HCT116 (cell line): ENCODE measurements at places on chromosomes 2 and 18. TPM values are rescaled to one million over a fixed set of nuclear protein-coding genes. Genes with fewer than 3 reads are reported as not detected.
A peak's percentile ranks its signal among the peaks of the same experiment; 100 is the strongest.

The NYAP2 gene
- total RNA-seq: not detected

The TUBB6 gene
- 87.4 TPM for total RNA-seq

The GREB1 gene
- total RNA-seq: 6.2 TPM

The TEKT4 gene
- total RNA-seq: not detected

The IL36A gene
- not detected for total RNA-seq

The COL3A1 gene
- total RNA-seq: 1.0 TPM

DNA sequence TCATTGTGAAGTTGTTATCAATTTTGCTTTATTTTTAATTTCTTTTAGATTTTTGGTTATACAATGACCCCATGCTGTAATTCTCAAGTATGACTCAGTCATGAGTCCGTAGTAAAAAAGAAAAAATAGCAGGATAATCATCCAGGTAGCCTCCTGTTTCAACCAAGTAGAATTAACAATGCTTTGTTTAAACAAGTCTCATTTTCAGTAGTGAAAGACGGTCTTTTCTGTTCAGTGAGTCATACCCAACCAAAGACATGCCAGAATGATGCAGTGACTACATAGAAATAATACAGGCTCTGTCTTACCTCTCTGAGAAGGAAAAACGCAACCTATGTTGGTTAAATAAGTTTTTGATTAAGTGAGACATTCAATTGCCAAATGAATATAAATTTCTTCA is 67.8 kb upstream of the DSC1 start:
- H3K4me1 ChIP-seq: peaks cover 30% of the 10 kb centered on the region
- DNase-seq: peak; percentile 89
- no peaks in the 10 kb centered on the region for H3K36me3 ChIP-seq
- H3K4me3 ChIP-seq: peak overlapping the region; percentile 41
- peak overlapping the region; percentile 39; the same call in 1 of the 2 replicates for H3K27ac ChIP-seq

GRCh38 chr18:49048396-49049020 is 97.7 kb upstream of the SMAD7 start:
- no peak for DNase-seq
- H3K27me3 ChIP-seq: no peaks in the 10 kb centered on the region
- no peak overlapping the region for H3K27ac ChIP-seq
- no peaks in the 10 kb centered on the region for H3K36me3 ChIP-seq
- H3K4me1 ChIP-seq: no peaks in the 10 kb centered on the region
- no peak overlapping the region for H3K4me3 ChIP-seq

DNA sequence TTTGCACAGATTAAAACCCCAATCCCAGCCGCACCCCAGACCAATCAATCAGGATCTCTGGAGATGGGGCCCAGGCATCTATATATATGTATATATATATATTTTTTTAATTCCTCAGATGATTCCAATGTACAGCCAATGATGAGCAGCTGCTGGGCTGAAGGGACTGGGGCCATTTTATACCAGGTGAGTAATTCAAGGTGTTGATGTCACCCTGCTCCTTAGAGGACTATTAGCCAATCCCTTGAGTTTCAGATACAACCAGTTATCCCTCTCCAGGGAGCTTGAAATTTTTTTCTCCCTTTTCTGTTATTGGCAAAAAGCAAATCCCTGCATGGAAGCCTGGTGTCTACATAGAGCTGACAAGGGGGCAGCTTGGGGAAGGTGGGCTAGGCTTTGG is 59.8 kb downstream of the MCFD2 start:
- H3K27me3 ChIP-seq: no peaks in the 10 kb centered on the region
- no peak for DNase-seq
- peaks cover 36% of the 10 kb centered on the region for H3K4me1 ChIP-seq

DNA sequence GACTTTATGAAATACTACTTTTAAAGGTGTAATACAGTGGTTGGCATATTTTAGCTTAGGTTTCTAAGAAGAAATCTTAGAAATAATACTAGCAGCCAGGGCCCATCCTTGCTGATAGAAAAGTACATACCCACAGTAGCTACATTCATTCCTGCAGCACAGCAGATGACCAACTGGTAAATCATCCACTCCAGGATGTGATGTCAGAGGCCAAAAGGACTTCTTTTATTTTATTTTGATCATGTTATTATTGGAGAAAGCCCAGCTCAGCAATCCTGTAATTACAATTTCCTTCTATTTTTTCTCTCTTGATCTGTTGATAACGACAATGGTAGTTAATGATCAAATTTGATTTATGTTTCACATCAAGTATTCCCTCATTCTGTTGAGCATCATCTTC is 18.0 kb upstream of the TTN start:
- no peaks in the 10 kb centered on the region for H3K36me3 ChIP-seq
- DNase-seq: no peak
- no peak overlapping the region for H3K27ac ChIP-seq

DNA sequence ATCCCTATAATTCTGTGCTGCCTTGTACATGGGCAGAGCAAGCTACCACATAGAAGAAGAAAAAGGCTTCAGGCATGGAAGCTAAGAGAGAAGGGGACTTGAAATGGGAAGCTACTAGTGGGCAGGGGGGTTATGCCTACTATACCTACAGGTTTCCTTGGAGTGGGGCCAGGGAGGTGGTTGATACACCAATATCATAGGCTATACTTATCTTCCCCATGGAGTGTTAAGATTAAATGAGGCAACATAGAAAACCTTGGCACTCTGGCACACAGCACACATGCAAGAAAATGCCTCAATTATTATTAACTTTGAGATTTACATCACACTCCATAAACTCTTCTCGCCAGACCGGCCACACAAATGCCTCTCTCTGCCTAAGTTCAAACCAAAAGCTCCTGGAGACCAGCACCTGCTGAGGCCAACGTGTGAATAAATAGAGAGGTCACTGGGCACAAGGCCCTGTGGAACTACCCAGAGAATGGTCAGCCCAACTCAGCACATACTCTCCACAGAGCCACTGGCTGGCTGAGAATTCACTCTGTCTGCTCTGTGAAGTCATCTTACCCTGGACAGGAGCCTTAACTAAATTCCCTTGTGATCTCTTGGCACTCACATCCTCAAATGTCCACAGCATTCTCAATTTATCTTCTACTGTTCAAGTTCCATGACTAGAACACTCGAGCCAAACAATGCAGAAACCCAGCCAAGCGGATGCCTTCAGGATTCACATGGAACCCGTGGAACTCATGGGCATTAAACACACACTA is 498.7 kb downstream of the BCL11A start:
- no peak for DNase-seq
- no peak overlapping the region for H3K4me3 ChIP-seq
- no peaks in the 10 kb centered on the region for H3K4me1 ChIP-seq
- H3K27me3 ChIP-seq: no peaks in the 10 kb centered on the region
- no peaks in the 10 kb centered on the region for H3K36me3 ChIP-seq

GRCh38 chr18:332721-333510 is 65.1 kb upstream of the THOC1 start:
- H3K36me3 ChIP-seq: no peaks in the 10 kb centered on the region
- H3K27ac ChIP-seq: no peak overlapping the region
- no peak overlapping the region for H3K4me3 ChIP-seq

DNA sequence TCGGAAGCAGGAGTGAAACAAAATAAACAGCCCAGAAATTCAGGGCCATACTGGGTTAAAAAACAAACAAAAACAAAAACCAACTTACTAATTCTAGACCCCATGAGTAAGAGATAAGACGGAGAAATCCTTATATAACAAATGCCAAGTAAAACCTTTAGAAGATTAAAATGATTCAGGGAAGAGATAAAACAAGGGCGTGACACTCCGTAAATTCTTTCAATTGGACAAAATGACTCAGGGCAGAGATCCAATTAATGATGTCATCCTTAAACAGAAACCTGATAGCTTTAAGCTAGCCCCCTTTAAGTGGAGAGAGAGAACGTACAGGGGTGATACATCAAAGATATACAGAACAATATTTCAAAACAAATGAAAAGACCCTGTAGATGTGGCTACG is 317.4 kb downstream of the NBAS start:
- no peak for DNase-seq
- H3K4me3 ChIP-seq: no peak overlapping the region

- DNase-seq: no peak
- peaks cover 8% of the 10 kb centered on the region; the same call in 1 of the 2 replicates for H3K27me3 ChIP-seq
- no peak overlapping the region for H3K4me3 ChIP-seq
- no peak overlapping the region for H3K27ac ChIP-seq
- no peaks in the 10 kb centered on the region for H3K4me1 ChIP-seq
These were observed 754.4 kb downstream of the ADCYAP1 start for GRCh38 chr18:1658908-1659566.

DNA sequence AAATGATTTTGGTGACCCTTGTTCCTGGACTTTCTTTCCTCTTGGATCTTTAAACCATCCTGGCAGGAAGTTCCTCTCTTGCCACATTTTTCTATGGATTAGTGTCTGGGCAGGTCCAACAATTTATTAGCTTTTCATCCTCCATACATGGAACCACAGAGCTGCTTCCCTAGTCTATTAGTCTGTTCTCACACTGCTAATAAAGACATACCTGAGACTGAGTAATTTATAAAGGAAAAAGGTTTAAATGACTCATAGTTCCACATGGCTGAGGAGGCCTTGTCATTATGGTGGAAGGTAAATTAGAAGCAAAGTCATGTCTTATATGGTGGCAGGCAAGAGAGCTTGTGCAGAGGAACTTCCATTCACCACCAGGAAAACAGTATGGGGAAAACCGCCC is 122.9 kb downstream of the DDX1 start:
- H3K4me3 ChIP-seq: no peak overlapping the region
- H3K36me3 ChIP-seq: no peaks in the 10 kb centered on the region
- DNase-seq: no peak
- H3K27me3 ChIP-seq: no peaks in the 10 kb centered on the region
- no peak overlapping the region for H3K27ac ChIP-seq
- peaks cover 3% of the 10 kb centered on the region; the same call in 1 of the 2 replicates for H3K4me1 ChIP-seq

DNA sequence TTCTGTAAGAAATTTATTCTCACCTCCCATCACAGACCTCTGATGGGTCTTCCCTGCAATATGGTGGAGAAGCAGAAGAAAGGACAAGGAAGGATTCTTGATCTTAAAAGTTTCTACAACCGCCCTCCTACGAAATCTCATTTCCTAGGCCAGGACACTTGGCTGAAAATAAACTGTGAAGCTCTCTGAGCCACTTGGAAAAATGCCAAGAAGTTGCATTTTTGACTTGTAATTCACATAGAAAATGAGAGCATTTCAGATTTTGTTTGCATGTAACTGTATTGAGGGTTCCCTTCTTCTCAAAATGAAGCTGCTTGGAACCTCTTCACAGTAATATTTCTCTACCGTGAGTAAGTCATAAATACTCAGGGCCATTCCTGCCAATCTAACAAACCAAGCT is 458.3 kb upstream of the SLC14A2 start:
- H3K36me3 ChIP-seq: no peaks in the 10 kb centered on the region
- no peak for DNase-seq
- H3K4me3 ChIP-seq: no peak overlapping the region
- H3K27ac ChIP-seq: no peak overlapping the region
- no peaks in the 10 kb centered on the region for H3K4me1 ChIP-seq
